ENCODE measurements at places on chromosomes 16 and 17. TPM values are rescaled to one million over a fixed set of nuclear protein-coding genes. Genes with fewer than 3 reads are reported as not detected.

- peaks cover 6% of the 10 kb centered on the region for H3K36me3 ChIP-seq
- DNase-seq: peak; percentile 52
- H3K4me3 ChIP-seq: no peak overlapping the region
- no peaks in the 10 kb centered on the region for H3K27me3 ChIP-seq
Observed at GRCh38 chr17:71412803-71413202, 708.0 kb upstream of the SOX9 start.

DNA sequence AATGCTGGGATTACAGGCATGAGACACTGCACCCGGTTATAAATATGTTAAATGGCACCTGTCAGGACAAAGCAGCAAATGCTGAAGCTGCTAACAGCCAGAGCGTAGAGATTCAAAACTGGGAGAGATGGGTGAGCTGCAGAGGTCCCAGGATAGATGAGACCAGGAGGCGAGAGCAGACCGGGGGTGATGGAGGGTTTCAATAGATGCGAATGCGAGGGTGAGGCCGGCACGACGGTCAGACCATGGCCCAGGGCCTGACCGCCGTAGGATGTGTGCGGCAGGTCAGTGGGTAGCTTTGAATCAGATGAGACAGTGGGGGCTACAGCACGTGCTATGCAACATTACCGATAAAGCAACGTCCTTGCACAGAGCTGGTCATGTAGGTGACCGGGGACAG, 14.3 kb downstream of the CCDC40 start:
- DNase-seq: no peak
- no peaks in the 10 kb centered on the region for H3K4me1 ChIP-seq
- H3K4me3 ChIP-seq: no peak overlapping the region
- no peaks in the 10 kb centered on the region for H3K27me3 ChIP-seq
- no peaks in the 10 kb centered on the region for H3K36me3 ChIP-seq

- H3K36me3 ChIP-seq: no peaks in the 10 kb centered on the region
- H3K4me3 ChIP-seq: no peak overlapping the region
- 0 out of 2 replicates have a peak, but pooled peaks cover 3% of the 10 kb centered on the region for H3K27me3 ChIP-seq
- H3K4me1 ChIP-seq: no peaks in the 10 kb centered on the region
- no peak for DNase-seq
- no peak overlapping the region for H3K27ac ChIP-seq
Observed at GRCh38 chr16:59342669-59343068, 608.6 kb upstream of the GOT2 start.

- H3K27me3 ChIP-seq: no peaks in the 10 kb centered on the region
- no peak overlapping the region for H3K4me3 ChIP-seq
- no peak for DNase-seq
- H3K4me1 ChIP-seq: peaks cover 22% of the 10 kb centered on the region
- no peaks in the 10 kb centered on the region for H3K36me3 ChIP-seq
Observed at GRCh38 chr16:85017151-85017550, 5.8 kb upstream of the ZDHHC7 start.

GRCh38 chr17:80291691-80292487, 31.2 kb downstream of the RNF213 start:
- H3K27ac ChIP-seq: no peak overlapping the region
- H3K4me3 ChIP-seq: no peak overlapping the region
- no peaks in the 10 kb centered on the region for H3K36me3 ChIP-seq
- H3K4me1 ChIP-seq: no peaks in the 10 kb centered on the region
- H3K27me3 ChIP-seq: no peaks in the 10 kb centered on the region

The CBLN1 gene
- total RNA-seq: not detected

The ASGR1 gene
- 3.5 TPM for total RNA-seq

The CDRT15L2 gene
- total RNA-seq: not detected

The ACSM2A gene
- not detected for total RNA-seq

The CHRNE gene
- 0.23 TPM for total RNA-seq
